NCI-H1417 (cell line): ENCODE measurements at places on chromosomes 16 and 17.

- DNase-seq = no peak
Observed at GRCh38 chr16:74666010-74666421, 661 bp downstream of the RFWD3 start.

GRCh38 chr16:85090873-85091521 is 21.3 kb downstream of the CIBAR2 start:
- no peak for DNase-seq

DNA sequence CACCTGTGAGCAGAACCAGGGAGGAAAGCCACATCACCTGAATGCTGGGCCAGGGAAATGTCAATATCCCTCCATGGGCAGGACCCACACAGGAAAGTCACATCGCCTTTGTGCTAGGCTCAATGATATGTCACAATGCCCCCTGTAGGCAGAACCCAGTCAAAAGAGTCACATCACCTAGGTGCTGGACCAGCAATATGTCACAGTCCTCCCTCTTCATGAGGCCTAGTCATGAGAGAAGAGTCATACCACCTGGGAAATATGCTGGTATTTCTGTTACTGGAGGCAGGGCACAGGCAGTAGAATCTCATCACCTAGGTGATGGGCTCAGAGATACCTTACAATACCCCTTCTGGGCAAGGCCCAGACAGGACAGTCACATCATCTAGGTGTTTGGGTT is 1843.4 kb downstream of the TP53TG3F start:
- no peak for DNase-seq

DNA sequence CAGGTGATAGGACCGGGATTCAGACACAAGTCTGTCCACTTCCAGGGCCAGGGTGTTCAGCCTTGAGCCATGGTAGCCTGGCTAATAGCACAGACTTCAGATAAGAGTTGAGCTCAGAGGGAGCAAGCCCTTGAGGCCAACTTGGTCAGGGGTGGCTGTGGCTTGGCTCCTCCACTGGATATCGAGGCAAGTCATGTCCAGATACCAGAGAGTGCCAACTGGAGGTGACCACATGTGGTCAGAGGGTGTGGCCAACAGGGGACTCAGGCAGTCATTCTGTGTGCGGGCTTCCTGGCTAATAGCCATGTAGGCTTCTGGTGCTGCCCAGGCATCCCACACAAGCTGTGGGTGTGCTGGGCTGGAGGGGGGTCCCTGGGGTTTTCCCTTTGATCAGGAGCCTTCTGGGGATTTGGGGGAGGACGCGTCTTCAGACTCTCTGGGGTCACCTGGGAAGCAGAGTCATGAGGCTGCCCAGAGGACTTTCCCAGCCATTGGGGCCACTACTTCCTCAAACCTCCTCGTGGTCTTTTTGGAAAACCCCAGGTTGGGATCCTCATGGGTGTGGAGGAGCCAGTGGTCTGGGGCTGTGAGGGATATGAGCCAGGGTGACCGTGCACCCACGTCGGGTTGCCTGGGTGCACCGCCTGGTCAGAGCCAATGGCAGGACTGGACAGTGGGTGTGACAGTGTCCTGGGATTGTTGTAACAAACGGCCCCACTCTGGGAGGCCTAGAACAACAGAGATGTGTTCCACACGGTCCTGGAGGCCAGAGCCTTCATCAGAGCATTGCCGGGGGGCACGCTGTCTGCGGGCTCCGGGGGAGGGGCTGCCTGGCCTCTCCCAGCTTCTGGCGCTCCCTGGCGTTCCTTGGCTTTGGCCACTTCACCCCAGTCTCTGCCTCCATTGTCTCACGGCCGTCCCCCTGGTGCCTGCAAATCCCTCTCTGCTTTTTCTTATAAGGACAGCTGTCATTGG is 25.0 kb downstream of the COX4I1 start:
- DNase-seq = no peak
